Activated CD8-positive, alpha-beta T cell treated with anti-CD3 and anti-CD28 coated beads for 36 hours (primary cell): ENCODE measurements at places on chromosomes 6 and 20.

DNA sequence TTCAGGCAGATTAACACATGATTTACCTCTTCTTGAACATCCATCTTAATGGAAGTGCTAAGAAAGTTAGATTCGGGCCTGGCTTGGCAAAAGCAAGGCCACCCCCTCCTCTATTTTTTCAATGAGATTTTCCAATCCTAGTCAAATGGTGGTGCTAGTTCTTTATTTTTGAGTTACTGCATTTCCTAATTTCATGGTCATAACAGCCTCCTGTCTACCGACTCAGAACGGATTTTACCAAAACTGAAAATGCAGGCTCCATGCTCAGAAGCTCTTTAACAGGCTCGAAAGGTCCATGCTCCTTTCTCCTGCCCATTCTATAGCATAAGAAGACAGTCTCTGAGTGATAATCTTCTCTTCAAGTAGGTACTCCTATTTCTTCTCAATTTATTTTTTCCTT lies 117.2 kb upstream of the ESR1 start:
- peaks cover 2% of the 10 kb centered on the region for H3K27me3 ChIP-seq
- peak overlapping the region; percentile 64 for H3K4me3 ChIP-seq
- DNase-seq: peak; percentile 9
- peak overlapping the region; percentile 69 for H3K27ac ChIP-seq

- no peak overlapping the region for H3K4me3 ChIP-seq
- peaks cover 17% of the 10 kb centered on the region for H3K4me1 ChIP-seq
- H3K27me3 ChIP-seq: no peaks in the 10 kb centered on the region
Measured at GRCh38 chr6:5695260-5696245, 311.2 kb downstream of the NRN1 start.

DNA sequence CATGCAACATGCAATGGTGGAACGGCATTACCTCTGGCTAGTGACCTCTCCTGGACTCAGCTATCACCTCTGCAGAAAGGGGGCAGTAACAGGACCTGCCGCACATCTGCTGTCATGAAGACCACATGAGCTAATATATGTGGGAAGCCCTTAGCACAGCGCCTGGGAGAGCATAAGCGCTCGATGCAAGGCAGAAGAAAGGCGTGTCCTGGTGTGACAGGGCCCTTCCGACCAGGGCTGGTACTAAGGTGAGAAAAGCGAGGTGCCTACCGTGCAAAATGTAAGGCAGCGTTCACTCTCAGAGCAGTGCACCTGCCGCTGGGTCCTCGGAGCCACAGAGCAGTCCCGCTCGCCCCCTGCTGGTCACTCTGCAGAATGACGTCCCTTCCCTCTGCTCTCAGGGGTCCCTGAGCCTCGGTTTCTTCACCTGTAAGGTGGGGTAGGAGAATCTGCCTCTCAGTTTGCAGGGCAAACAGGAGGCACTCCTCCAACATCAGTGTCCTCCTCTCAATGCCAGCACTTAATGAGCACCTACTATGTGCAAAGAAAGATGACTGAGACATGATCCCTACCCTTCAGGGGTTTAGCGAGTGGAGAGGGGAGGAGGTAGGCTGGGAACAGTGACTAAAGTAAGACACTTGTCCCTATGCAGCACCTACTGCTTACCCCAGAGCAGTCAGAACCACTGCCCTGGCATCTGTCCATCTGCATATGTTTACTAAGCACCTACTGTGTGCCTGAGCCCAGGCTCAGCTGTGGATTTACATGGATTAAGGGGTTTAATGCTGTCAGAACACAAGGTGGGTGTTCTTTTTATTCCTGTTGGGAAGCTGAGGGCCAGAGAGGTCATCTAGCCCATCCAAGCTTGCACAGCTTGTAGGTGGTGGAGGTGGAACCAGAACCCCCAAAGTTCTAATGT lies 41.1 kb upstream of the PTGIS start:
- no peaks in the 10 kb centered on the region for H3K36me3 ChIP-seq
- H3K27me3 ChIP-seq: peaks cover 16% of the 10 kb centered on the region
- H3K27ac ChIP-seq: no peak overlapping the region
- peak; percentile 85 for DNase-seq

GRCh38 chr6:34491091-34491430 lies 25.2 kb downstream of the PACSIN1 start:
- H3K27ac ChIP-seq: no peak overlapping the region
- no peak overlapping the region for H3K4me3 ChIP-seq
- no peak for DNase-seq

GRCh38 chr6:132675002-132675401 lies 16.0 kb upstream of the TAAR1 start:
- H3K4me1 ChIP-seq: peaks cover 4% of the 10 kb centered on the region
- H3K27ac ChIP-seq: no peak overlapping the region
- H3K36me3 ChIP-seq: no peaks in the 10 kb centered on the region
- H3K4me3 ChIP-seq: no peak overlapping the region

GRCh38 chr6:138885156-138885819 lies 89.4 kb downstream of the ECT2L start:
- H3K36me3 ChIP-seq: no peaks in the 10 kb centered on the region
- H3K27ac ChIP-seq: no peak overlapping the region
- no peaks in the 10 kb centered on the region for H3K27me3 ChIP-seq
- H3K4me1 ChIP-seq: no peaks in the 10 kb centered on the region
- H3K4me3 ChIP-seq: no peak overlapping the region
- DNase-seq: no peak

DNA sequence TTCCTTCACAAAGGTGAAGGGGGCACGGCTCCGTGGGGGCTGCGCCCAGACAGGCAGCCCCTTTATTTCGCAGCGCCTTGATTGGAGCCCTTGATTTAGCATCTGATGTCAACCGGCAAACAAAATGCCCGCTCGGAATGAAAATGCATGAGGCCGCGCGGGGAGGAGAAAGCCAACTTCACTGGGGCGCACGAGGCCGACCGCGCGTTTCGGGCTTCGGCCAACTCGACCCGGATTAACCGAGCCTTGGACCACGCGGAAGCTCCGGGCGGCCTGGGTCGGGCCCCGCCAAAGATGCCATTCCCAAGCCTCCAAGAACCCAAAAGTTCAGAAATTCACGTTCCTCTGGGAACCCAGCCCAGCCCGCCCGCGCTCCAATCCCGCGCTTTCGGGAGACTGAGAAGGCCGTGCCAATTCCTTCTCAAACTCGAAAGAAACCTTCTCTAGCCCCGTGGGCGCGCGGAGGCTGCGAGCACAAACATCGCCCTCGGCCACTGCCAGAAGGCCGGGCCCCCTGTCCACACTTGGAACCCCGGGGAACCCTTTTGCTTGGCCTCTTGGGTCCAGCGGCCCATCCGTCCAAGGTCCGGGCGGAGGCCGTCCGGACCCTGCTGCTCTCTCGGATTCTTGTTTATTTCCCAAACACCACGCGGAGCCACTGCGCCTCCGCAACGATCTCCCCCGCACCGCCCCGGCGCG lies 879 bp upstream of the INSM1 start:
- H3K4me3 ChIP-seq: peak overlapping the region; percentile 64
- H3K27me3 ChIP-seq: peaks cover 67% of the 10 kb centered on the region
- no peak overlapping the region for H3K27ac ChIP-seq
- H3K4me1 ChIP-seq: peaks cover 22% of the 10 kb centered on the region

GRCh38 chr6:3838992-3839867 lies 9.9 kb upstream of the FAM50B start:
- H3K4me3 ChIP-seq: no peak overlapping the region
- H3K36me3 ChIP-seq: no peaks in the 10 kb centered on the region
- H3K27ac ChIP-seq: no peak overlapping the region
- H3K27me3 ChIP-seq: no peaks in the 10 kb centered on the region
- DNase-seq: no peak
- H3K4me1 ChIP-seq: no peaks in the 10 kb centered on the region

DNA sequence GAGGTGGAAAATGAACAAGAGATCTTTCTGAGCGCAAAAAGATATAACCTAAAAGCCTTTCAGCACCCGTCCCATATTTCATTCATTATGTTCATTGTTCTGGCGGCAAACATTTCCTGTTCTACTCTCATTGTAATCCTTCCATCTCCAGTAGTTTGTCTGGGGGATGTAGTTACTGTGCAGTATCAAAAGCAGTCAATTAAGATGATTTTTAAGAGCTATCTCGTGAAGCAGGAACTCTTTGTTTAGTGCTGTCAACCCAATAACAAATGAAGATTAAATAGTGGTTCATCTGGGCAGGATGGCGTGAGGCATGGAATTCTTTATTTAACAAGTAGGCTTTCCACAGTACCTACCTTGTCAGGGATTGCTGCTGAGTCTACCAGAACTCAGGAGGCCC lies 876.7 kb downstream of the HACE1 start:
- DNase-seq: no peak
- no peaks in the 10 kb centered on the region for H3K4me1 ChIP-seq
- H3K36me3 ChIP-seq: no peaks in the 10 kb centered on the region
- no peaks in the 10 kb centered on the region for H3K27me3 ChIP-seq
- no peak overlapping the region for H3K27ac ChIP-seq
- no peak overlapping the region for H3K4me3 ChIP-seq

GRCh38 chr20:35490736-35491181 lies 35.4 kb downstream of the CEP250 start:
- DNase-seq: peak; percentile 80
- peaks cover 44% of the 10 kb centered on the region for H3K4me1 ChIP-seq
- H3K36me3 ChIP-seq: peaks cover 57% of the 10 kb centered on the region
- H3K27me3 ChIP-seq: no peaks in the 10 kb centered on the region

DNA sequence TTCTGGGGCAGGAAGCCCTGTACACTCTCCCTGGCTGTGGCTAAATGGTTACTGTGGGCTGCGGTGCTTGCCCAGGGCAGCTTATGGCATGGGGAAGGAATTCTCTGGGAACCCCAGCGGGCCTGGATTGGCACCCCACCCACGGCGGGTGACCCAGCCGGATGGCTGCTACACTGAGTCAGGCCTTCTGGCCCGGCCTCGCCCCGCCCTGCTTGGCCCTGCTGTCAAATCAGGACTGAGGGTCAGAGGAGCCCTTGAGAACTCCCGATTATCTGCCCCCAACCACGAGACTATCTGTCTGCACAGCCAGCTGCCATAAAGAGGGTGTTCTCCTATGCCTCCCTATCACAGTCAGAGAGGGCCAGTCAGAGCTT lies 7.3 kb upstream of the ITPR3 start:
- H3K27ac ChIP-seq: no peak overlapping the region
- DNase-seq: no peak
- no peak overlapping the region for H3K4me3 ChIP-seq
- no peaks in the 10 kb centered on the region for H3K27me3 ChIP-seq
- H3K4me1 ChIP-seq: peaks cover 6% of the 10 kb centered on the region
